Effector memory CD4-positive, alpha-beta T cell (primary cell): ENCODE measurements at places on chromosomes 1 and 21.

- H3K4me3 ChIP-seq: no peak overlapping the region
- no peak overlapping the region for H3K27ac ChIP-seq
- no peak for DNase-seq
- H3K27me3 ChIP-seq: no peaks in the 10 kb centered on the region
- H3K4me1 ChIP-seq: no peaks in the 10 kb centered on the region
These were observed 129.6 kb downstream of the ACBD6 start for GRCh38 chr1:180372728-180373127.

GRCh38 chr1:109805486-109806165 is 41.9 kb upstream of the EPS8L3 start:
- H3K36me3 ChIP-seq: no peaks in the 10 kb centered on the region
- peaks cover 64% of the 10 kb centered on the region for H3K4me1 ChIP-seq
- H3K4me3 ChIP-seq: no peak overlapping the region
- DNase-seq: no peak

DNA sequence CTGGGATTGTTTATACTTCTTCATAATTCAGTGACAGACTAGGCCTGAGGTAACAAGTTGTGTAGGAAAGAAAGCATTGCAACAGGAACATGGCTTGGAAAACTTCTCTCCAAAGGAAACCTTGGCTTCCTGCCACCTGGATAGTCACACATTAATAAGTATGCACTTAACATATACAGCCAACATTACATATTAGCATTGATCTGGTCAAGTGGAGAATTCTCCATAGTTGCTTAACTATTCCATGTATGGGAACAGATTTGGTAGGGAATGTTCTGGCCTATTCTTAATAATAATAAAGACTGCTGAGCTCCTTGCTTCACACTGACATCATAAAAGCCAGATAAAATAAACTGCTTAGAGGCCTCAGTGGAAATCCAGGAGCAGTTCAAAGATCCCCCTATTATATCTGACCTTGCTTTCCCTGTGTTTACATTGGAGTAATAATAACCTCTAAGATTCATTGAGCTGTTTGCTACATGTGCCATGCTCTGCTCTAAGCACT is 27.2 kb upstream of the NFIA start:
- no peak overlapping the region for H3K4me3 ChIP-seq
- peaks cover 17% of the 10 kb centered on the region for H3K4me1 ChIP-seq
- no peak overlapping the region for H3K27ac ChIP-seq

GRCh38 chr21:32562426-32562825 is 22.9 kb downstream of the TCP10L start:
- no peak for DNase-seq
- no peak overlapping the region for H3K27ac ChIP-seq
- no peaks in the 10 kb centered on the region for H3K4me1 ChIP-seq
- H3K27me3 ChIP-seq: no peaks in the 10 kb centered on the region
- H3K36me3 ChIP-seq: no peaks in the 10 kb centered on the region

GRCh38 chr1:53155534-53155933 is 13.1 kb upstream of the SLC1A7 start:
- DNase-seq: no peak
- no peaks in the 10 kb centered on the region for H3K36me3 ChIP-seq
- no peak overlapping the region for H3K4me3 ChIP-seq
- no peaks in the 10 kb centered on the region for H3K27me3 ChIP-seq

- no peaks in the 10 kb centered on the region for H3K4me1 ChIP-seq
- no peak overlapping the region for H3K27ac ChIP-seq
- H3K27me3 ChIP-seq: no peaks in the 10 kb centered on the region
- H3K36me3 ChIP-seq: no peaks in the 10 kb centered on the region
These were observed 302.7 kb downstream of the GRIK1 start for GRCh38 chr21:29637134-29637533.

GRCh38 chr1:223873044-223873443 is 27.3 kb upstream of the TP53BP2 start:
- H3K36me3 ChIP-seq: no peaks in the 10 kb centered on the region
- H3K4me1 ChIP-seq: no peaks in the 10 kb centered on the region

DNA sequence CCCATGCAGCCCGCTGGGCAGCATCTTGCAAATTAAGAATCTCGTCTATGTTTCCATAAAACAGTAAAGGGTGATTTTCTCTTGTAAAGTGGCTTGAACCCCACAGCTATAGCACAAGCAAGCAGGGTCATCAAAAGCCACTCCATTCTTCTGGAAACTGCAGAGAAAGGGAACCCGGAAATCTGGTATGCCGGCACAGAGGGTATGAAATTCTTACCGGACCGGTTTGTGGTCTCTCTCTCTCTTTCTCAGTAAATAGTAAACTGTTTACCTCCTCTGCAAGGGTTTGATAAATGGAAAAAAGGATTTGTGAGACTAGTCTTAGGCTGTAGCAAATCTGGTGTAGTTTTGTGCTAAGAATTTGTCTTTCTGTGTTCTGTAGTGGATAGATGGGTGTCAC is 2.7 kb upstream of the ADSS2 start:
- peaks cover 6% of the 10 kb centered on the region for H3K4me1 ChIP-seq
- no peak for DNase-seq
- no peak overlapping the region for H3K4me3 ChIP-seq
- no peaks in the 10 kb centered on the region for H3K36me3 ChIP-seq
- no peak overlapping the region for H3K27ac ChIP-seq

DNA sequence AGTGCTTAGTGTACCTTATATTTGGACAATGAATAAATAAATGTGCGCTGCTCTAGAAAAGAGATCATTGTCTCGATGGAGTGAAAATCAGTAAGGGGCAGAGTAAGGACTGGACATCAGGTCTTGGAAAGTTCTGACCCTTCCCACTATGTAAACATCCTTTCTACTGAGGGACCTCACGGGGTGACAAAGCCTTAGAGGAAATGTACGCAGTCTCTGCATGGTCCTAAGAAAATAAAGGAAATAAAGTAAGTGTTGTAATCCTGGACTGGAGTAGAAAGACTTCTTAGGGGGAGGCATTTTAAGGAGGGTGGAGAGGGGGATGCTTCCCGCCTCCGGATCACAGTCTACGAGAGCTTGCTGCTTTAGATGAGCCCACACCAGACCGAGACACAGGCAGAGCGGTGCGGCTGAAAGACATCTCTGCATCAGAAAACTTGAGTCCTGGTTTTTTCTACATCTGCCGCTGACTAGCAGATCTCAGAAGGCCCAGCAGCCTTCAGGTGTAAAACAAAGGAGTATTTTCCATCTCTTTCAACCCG is 22.3 kb upstream of the GPR137B start:
- no peak for DNase-seq
- H3K27ac ChIP-seq: no peak overlapping the region
- H3K4me1 ChIP-seq: no peaks in the 10 kb centered on the region
- H3K4me3 ChIP-seq: no peak overlapping the region
- H3K36me3 ChIP-seq: no peaks in the 10 kb centered on the region

GRCh38 chr1:194117582-194117981 is 931.2 kb upstream of the B3GALT2 start:
- DNase-seq: no peak
- H3K27me3 ChIP-seq: no peaks in the 10 kb centered on the region
- H3K27ac ChIP-seq: no peak overlapping the region
- no peaks in the 10 kb centered on the region for H3K4me1 ChIP-seq

DNA sequence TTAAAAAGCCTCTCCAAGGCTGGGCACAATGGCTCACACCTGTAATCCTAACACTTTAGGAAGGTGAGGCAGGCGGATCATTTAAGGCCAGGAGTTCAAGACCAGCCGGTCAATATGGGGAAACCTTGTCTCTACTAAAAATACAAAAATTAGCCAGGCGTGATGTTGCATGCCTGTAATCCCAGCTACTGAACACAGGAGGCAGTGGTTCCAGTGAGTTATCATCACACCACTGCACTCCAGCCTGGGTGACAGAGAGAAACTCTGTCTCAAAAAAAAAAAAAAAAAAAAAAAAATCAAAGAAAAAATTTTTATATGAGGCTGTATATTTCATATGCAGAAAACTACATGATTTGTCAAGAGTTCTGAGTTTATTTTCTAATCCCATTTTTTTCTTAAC is 1107.1 kb upstream of the TMPRSS15 start:
- DNase-seq: no peak
- H3K27ac ChIP-seq: no peak overlapping the region
- H3K4me3 ChIP-seq: no peak overlapping the region
- H3K36me3 ChIP-seq: no peaks in the 10 kb centered on the region
- H3K27me3 ChIP-seq: no peaks in the 10 kb centered on the region

DNA sequence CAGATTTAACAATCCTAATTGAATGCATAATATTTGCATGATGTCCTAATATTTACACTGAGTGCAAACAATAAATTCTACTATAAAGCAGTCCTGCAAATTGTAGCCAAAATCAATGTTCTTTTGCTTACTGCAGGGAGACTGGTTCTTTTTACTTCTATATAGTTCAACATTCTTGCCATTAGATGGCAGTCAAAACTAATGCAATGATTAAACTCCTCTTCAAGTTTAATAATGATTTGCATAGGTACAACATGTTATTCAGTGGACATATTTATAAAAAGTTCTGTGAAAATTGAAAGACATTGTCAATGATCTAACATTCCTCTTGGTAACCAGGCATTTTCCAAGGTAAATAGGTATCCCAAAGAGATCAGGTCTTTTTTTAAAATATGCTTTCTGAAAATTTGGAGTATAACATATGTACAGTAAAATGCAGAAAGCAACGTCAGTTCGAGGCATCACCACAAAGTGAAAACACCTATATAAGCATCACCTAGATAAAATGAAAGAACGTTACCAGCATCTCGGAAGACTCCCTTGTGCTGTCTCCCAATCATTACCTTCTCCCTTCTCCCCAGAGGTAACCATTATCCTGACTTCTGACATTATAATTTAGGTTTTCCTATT is 9.8 kb upstream of the FNBP1L start:
- DNase-seq: no peak
- no peaks in the 10 kb centered on the region for H3K27me3 ChIP-seq
- H3K4me1 ChIP-seq: no peaks in the 10 kb centered on the region
- no peaks in the 10 kb centered on the region for H3K36me3 ChIP-seq
- no peak overlapping the region for H3K27ac ChIP-seq
- H3K4me3 ChIP-seq: no peak overlapping the region

GRCh38 chr1:29936031-29936544 is 699.8 kb downstream of the PTPRU start:
- H3K27me3 ChIP-seq: no peaks in the 10 kb centered on the region
- H3K4me3 ChIP-seq: no peak overlapping the region
- no peak for DNase-seq
- no peaks in the 10 kb centered on the region for H3K36me3 ChIP-seq
- no peaks in the 10 kb centered on the region for H3K4me1 ChIP-seq

DNA sequence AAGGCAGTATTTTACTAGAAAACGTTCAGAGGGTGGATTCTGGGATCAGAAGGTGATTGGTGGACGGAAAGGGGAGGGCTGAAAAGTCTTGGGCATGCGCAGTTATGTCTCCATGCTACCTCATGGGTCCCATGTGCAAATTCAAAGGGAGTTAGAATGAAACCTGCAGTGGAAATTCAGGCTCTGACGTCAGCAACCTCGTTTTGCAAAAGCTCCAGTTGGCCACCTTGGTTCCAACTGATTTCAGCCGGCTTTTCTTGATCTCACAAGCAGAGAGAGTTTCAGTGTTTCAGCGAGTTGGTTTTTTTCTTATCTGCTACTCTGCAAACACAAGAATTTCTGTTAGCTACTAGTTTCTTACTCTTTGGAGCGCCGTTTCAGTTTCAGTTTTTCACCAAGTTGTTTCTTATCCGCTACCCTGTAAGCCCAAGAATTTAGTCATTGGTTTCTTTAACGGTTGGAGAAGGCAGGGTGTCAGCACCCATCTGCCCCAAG is 69.8 kb upstream of the PGBD5 start:
- H3K4me1 ChIP-seq: no peaks in the 10 kb centered on the region
- no peak overlapping the region for H3K27ac ChIP-seq
- no peaks in the 10 kb centered on the region for H3K27me3 ChIP-seq
- H3K36me3 ChIP-seq: no peaks in the 10 kb centered on the region
- DNase-seq: no peak

DNA sequence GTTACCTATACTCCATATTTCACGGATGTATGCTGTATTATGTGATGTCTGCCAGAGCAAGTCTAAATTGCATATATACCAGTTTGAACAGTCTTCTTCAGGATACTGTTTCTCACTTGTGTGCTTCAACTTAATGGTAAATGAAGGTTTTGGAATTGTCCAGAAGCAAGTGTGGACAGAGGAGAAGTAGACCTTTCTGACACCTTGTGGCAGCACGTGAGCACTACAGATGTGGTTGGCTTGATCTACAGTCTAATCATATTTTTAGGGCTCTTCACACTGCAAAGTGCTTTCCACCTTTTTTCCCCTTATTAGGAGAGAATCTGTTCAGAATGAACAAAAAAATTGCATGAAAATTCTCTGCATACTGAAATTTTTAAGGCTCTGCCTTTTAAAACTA is 10.9 kb downstream of the MORC3 start:
- H3K36me3 ChIP-seq: peaks cover 11% of the 10 kb centered on the region
- no peak overlapping the region for H3K27ac ChIP-seq
- peaks cover 20% of the 10 kb centered on the region for H3K4me1 ChIP-seq
- DNase-seq: no peak

GRCh38 chr1:109425391-109426280 is 612 bp downstream of the PSMA5 start:
- H3K27me3 ChIP-seq: no peaks in the 10 kb centered on the region
- H3K36me3 ChIP-seq: peaks cover 9% of the 10 kb centered on the region
- H3K4me3 ChIP-seq: peak overlapping the region; percentile 73

DNA sequence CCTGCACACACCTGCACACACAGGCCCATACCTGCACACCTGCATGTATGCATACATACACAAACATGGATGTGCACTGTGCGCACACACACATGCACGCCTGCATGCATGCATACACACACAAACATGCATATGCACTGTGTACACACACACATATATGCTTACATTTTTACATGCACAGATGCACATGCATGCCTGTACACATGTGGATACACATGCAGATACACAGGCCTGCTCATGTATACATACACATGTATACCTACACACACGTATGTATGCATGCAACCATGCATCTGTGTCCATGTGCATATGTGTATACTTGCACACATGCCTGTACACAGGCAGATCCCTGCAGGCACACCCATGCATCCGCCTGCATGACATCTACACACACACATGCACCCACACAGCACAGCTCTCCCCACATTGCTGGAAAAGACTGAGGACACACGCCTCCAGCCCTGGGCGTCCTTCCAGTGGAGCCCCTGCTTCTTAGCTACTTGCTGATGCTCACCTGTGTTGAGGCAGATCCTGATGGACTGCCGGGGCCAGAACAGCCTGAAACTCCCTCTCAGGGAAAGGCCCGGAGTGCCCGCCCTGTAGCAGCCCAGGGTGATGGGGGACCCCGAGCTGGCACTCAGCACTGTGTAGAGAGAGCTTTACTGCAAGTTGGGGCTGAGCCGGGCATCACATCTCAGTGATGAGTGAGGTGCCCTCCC is 28.6 kb downstream of the KRTAP10-1 start:
- no peak overlapping the region for H3K4me3 ChIP-seq
- H3K27ac ChIP-seq: no peak overlapping the region

- H3K27ac ChIP-seq: no peak overlapping the region
- no peak for DNase-seq
- H3K27me3 ChIP-seq: no peaks in the 10 kb centered on the region
- no peaks in the 10 kb centered on the region for H3K36me3 ChIP-seq
- H3K4me1 ChIP-seq: no peaks in the 10 kb centered on the region
- no peak overlapping the region for H3K4me3 ChIP-seq
These were observed 45.8 kb upstream of the C1orf21 start for GRCh38 chr1:184340984-184341383.
